Fibroblast of skin of back (primary cell): ENCODE measurements at places on chromosomes 2 and 18.

DNA sequence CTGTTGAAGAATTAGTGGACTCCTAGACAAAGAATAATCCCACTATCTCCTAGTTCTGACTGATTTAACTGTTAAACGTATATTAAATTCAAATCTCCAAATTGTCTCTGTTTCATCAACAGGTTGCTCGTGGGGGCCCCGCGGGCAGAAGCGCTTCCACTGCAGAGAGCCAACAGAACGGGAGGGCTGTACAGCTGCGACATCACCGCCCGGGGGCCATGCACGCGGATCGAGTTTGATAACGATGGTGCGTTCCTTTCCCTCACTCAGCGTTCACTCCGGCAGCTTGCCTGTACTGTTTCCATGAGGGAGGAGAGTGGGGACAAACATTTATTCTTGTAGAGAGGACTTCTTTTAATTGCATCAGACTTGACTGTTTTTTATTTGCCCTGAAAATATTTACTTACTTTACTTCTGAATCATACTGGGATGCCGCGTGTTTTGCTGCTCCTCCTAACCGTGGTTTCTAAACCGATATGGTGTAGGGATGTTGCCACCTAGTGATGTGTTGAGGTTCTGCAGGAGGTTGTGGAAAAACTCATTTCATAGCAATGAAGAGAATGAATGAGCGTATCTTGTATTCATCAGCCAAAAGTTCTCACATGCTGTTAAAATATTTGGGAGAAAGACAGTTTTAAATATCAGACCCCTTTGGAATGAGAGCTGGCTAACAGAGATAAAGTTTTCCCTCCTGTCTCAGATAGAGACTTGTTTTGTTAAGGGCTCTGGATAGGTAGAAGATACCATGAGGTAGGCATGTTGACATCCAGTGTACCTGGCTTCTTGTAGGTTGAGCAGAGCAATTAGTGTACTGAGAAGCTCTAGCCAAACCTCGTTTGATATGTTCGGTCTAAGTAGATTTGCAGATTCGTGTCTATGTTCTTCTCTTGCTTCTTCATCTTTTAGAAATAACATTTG, 38.3 kb downstream of the ITGA6 start:
- peak; percentile 80 for DNase-seq

GRCh38 chr2:62306751-62307468, 111.0 kb downstream of the B3GNT2 start:
- DNase-seq = no peak

DNA sequence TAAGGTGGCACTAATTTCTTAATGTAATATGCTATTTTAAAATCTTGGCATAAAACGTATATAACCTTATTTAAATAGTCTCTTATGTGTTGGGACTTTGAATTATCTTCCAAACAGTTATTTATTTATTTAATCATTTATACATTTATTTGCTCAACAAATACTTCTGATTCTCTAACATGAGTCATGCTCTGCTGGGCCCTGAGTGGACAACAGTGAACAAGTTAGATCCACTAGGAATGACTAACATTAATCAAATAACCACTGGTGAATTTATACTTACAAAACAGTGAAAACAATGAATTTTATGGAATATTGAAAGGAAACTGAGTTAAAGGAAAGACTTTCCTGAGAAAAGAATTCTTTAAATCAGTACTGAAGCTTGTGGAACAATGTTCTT, 1257.2 kb upstream of the CHAC2 start:
- peak; percentile 71 for DNase-seq

DNA sequence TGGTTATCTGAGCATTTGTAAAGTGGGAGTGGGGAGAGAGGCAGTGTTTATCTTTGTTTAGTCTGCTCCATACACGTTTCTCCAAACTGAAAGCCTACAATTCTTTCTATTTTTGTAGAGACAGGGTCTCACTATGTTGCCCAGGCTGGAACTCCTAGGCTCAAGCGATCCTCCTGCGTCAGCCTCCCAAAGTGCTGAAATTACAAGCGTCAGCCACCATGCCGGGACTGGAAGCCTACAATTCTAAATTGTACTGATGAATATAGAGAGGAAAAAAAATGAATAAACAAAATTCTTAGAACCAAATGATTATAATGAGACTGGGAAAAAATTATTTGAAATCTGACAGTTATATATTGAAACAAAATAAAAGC, 1.4 kb upstream of the ZFAND2B start:
- DNase-seq = no peak

DNA sequence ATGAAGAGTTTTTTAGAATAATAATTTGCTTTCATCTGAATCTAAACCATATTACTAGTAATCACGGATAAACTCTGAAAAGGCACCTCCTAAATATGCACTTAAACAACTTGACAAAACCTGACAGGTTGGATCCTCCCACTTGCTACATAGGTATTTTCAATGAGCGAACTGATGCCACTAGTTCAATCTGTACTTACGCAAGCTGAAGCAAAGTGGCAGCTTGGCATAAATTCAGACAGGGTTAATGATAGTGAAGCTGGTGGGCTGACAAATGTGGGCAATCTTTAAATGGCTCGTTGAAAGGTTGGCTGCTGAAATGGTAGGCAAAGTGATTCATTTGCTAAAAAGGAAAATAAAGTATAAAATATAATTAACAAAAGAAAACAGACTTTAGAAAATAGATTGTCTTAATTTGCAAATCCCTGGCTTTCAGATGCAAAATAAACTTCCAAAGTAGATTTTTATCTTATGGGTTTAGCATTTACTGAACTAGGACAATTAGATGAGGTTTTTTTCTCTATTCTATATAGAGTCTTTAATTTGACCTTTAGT, 1713.5 kb upstream of the SLC39A10 start:
- no peak for DNase-seq

DNA sequence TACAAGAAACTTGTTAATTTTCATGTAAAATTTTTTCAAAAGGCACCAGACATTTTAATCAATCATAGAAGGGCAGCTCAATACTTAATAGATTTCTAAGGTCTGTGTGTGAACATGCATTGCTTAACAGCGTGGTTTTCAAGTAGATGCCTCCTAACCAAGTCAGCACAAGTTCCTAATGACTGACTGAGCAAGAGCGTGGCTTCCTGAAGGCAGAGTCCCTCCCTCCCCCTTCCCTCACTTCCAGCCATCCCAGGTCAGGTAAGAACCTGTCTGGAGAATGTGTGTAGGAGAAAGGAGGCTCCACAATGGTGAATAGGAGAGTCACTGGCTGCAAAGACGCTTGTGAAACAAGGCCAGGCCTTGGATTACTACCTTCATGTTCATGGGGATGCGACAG, 33.5 kb upstream of the DAPL1 start:
- peak; percentile 29 for DNase-seq

GRCh38 chr2:215120401-215120800, 18.0 kb downstream of the ABCA12 start:
- DNase-seq = no peak

DNA sequence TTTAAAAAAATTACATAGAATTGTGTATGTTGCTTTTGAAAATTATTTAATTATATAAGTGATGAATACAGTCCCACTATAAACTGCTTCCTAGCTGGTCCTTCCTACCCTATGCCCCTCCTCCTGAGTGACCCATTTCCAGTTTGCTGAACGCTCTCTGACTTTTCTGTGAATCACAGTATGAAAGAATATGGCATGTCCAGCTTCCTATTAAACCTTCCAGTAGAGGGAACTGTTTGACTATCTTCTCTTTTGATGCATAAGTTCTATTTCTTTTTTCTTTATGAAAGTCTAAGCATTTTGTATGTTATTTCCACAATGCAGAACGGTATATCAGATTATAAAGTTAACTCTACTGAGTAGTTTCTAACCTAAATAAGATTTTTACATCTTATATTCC, 41.3 kb downstream of the PSMG2 start:
- peak; percentile 82 for DNase-seq

- DNase-seq = peak; percentile 88
Measured at GRCh38 chr2:207385903-207386302, 143.9 kb upstream of the CREB1 start.

DNA sequence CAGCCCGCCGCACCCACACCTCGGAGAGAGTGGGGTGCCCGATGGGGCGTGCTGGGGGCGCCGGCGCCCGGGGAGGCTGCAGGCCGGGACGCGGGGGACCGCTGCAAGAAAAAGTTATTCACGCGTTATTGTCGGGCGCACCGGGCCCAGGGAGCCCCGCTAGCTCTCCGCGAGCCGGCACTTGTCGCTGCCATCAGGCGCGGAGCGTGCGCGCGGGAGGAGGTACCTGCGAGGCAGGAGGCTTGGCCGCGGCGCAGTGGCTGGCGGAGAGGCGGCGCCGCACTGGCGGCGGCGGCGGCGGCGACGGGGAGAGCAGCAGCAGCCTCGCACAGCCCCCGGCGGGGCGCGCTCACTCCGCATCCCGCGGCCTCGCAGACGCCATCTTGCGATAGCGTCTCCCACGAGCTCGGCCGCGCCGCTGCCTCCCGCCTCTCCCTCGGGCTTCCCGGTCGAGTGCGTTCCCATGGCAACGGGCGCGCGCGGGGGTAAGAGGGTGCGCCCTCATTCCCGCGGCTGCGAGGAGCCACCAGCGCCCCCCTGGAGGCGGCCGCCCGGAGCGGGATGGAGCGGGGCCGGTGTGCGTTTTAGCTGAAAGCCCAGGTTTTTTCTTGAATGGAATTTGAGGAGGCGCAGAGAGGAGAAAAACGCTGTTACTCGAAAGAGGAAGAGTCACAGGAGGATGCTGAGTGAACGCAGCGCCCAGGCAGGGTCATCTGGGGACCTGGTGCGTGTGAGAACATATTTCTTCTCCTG, at the start of gene CHN1:
Gene CHN1, minus strand, starts transcription at position 402 of the 753 bp plus-strand sequence. CDS start 469 bp downstream, outside the sequence.
- DNase-seq = peak; percentile 74

- no peak for DNase-seq
Measured at GRCh38 chr2:190922376-190922775, 41.8 kb downstream of the GLS start.

GRCh38 chr18:76412010-76412817, 82.8 kb downstream of the ZNF516 start:
- peak; percentile 54 for DNase-seq

- DNase-seq = no peak
Measured at GRCh38 chr18:63254716-63255399, 64.7 kb downstream of the BCL2 start.

DNA sequence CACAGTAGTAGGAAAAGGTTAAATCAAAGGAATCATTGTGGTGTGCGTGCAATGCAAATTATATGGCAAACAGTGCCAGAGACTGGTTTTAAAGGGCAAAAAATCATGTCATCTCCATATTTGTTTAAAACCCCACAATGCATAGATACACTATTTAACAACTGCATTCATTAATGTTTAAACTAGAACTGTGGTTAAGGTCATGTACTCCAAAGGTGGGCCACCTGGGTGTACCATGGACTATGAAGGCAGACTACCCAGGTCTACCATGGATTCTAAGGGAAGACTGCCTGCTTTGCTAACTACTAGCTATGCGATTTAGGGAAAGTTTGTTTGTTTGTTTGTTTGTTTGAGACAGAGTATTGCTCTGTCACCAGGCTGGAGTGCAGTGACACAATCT, 356.3 kb downstream of the ZEB2 start:
- no peak for DNase-seq

DNA sequence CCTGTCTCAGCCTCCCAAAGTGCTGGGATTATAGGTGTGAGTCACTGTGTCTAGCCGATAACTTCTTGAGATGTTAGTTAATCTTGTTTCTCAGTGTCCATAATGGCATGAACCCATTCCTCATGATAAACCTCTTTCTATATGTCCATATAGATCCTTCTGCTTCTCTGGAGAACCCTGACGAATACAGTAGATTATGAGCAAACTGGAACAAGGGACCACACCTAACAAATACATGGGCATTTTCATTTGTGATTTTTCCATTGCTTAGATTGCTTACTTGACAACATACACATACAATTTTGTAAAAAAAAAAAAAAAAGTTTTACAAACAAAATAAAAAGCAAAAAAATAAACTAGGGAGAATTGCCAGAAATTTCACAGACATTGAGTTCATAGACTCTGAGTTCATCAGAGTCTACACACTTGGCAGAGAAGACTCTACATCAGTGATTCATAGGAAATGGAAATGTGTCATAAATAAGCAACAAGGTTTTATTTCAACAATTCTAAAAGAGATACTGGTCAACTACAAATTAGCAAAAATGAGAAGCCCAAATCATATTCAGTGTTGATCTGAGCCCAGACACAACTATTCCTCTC, 96.7 kb downstream of the GALR1 start:
- peak; percentile 47 for DNase-seq

- DNase-seq = no peak
Measured at GRCh38 chr2:130852521-130853115, 15.9 kb downstream of the ARHGEF4 start.

GRCh38 chr2:19993731-19994130, 3.8 kb upstream of the WDR35 start:
- no peak for DNase-seq

DNA sequence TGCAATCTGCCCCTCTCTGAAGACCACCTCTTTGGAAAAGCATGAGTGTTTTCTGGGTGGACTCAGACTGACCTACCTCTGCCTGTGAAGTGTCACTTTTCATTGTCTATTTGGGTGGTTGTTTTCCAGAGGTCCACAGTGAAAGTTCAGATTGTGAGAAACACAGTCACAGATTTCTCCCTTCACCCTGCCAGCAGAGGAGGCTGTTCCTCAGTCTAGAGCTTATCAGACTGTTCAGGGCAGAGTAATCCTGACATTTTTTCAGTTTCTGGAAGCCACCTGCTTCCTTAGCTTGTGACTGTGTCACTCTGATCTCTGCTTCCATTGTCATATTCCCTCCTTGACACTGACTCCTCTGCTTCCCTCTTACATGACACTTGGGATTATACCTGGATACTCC, 55.4 kb upstream of the RMP24 start:
- no peak for DNase-seq

- DNase-seq = no peak
Measured at GRCh38 chr2:169590804-169591203, 6.7 kb downstream of the PPIG start.

DNA sequence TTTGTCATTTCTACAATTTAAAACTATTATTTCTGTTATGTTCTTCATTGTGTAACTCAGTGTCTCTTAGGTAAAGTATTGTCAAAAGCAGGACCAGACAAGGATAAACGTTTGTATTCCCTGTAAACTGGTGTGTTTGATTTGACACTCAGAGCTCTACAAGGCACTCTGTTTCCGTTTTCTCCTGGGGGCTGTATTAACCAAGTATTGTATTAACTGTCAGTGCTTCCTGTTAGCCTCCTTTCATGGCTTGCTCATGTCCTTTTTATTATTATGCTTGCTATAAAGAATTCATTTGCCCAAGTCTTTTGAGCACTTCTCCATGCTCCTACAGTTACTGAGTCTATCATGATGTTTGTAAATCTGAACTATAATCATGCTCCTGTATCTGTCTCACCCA, 323.7 kb downstream of the LPIN1 start:
- no peak for DNase-seq
